ENCODE measurements at places on chromosomes 3 and 15.

GRCh38 chr3:159616234-159616825 is 372.3 kb upstream of the IL12A start:
- DNase-seq: peak; percentile 75

- DNase-seq: no peak
These were observed 7.4 kb downstream of the ZNF197 start for GRCh38 chr3:44632193-44632592.

DNA sequence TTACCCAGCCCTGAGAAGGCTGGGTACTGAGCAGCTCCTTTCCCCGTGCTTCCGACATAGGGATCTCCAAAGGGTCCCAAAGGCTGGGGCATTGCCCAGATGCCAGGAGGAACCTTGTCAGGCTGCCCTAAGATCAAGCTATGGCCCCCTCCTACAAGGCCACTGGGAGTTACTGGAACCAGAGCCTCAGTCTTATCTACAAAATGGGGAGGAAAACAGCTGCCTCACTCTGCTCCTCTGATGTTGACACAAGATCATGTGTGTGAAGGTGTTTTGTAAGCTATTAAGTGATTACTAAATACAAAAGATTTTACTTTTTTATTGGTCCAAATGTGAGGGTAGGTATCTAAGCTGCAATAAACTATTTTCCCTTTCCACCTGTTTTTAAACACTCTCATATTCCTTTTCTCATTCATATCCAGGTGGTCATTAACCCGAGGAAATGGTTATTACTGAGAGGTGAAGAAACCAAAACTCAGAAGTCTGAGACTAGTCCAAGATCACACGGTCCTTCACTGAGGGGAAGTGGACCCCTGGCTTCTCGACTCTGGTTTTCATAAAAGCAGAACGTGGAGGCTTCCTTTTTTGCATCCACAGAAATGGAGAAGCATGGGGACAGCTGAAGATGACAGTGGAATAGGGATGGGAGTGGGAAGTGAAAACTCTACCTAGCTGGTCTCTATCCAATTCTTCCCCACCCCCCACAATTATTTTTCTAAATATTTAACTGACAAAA is 1.7 kb downstream of the ARPIN start:
- no peak for DNase-seq

DNA sequence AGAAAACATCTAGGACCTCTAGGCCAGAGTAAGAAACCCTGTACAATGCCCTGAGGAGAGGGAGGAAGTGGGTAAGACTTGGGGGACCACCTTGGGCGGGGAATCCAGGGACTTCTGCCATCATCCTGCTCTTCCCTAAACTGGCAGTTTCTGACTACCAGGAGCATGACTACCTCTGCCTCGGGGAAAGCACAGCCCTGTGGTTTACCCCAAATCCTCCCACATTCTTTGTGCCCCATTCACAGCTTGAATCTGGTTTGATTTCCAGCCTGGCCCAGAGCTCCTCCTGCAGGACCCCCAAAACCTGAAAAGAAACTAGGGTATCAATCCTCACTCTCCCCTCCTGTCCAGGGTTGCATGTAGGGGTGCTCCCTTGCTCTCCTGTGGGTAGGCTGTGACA is 4.7 kb downstream of the C3orf18 start:
- no peak for DNase-seq

DNA sequence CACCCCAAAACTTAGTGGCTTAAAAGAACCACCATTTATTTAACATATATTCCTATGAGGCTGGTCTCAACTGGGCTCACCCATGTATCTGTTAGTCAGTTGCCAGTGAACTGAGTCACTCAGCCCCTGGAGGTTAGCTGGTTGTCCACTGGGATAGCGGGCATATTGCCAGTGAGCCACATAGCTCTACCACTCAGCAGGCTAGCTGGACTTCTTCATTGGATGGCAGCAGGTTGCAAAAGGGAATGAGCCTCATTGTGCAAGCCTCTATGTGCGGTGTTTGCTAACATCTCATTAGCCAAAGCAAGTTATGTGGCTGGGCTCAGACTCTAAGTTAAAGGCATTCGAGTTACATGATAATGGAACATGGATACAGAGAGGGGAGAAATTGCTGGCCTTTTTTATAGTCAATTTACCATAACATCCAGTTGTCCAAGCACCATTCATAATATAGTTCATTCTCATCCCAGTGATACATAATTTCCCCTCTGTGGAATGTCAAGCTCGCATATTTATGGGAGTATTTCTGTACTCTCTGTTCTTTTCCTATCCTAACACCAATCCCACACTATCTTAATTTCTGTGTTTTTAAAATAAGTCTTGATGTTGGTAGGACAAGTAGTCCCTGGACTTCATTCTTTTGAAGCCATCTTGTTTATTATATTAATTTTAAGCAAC is 8.7 kb downstream of the BTD start:
- no peak for DNase-seq

- DNase-seq: peak; percentile 36
These were observed 193.6 kb downstream of the UBE2E2 start for GRCh38 chr3:23396746-23397145.

- DNase-seq: peak; percentile 99
These were observed 263.5 kb upstream of the RASGRP1 start for GRCh38 chr15:38828031-38828532.

DNA sequence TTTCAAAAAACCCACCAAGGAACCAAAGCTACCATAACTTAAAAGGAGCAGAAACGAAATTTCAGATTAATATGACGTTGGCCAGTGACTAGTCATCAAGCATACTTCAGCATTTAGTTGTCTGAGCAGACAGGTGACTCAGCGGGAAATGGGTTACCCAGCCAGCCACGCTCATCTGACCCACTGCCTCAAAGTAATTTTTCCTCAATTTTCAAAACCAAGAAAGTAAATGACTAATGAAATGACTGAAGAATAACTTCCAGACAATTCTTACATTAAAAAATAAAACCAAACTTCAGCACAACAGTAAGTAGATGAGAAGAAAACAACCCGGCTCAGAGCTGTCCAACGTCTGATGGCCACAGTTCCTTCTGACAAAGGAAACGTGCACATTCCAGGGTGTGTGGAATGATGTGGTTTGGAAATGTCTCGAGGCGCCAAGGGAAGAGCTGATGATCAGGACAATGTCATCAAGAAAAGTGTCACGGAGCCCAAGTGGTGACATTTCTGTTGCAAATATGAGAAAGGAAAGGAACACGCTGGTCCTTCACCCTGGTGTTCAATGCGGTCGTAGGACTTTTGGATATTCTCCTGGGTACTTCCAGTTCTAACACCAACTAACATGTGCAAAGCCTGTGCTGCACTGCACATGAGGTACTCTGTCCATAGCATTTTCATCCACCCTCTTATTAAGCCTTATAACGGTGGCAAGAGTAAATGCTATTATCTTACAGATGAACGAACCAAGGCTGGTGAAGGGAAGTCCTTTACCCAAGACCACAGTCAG is 79.1 kb downstream of the FOXP1 start:
- DNase-seq: peak; percentile 80

DNA sequence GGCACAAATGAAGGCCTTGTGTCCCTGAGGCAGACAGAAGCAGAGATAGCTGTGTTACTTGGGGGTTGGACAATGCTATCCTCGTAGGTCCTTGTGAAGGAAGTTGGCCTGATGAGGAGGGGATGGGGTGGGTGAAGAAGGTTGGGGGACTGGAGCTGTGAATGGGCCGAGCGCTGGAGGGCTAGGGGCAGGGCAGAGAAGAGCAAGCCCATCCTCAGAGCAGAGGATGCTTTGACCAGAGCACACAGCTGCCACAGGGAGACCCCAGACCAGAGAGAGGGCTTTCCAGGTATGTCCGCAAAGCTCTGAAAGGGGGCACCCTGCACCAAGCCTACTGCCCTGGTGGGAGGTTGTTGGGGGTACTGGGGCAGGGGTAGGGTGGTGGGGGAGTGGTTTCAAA is 5.7 kb upstream of the TBC1D2B start:
- no peak for DNase-seq

DNA sequence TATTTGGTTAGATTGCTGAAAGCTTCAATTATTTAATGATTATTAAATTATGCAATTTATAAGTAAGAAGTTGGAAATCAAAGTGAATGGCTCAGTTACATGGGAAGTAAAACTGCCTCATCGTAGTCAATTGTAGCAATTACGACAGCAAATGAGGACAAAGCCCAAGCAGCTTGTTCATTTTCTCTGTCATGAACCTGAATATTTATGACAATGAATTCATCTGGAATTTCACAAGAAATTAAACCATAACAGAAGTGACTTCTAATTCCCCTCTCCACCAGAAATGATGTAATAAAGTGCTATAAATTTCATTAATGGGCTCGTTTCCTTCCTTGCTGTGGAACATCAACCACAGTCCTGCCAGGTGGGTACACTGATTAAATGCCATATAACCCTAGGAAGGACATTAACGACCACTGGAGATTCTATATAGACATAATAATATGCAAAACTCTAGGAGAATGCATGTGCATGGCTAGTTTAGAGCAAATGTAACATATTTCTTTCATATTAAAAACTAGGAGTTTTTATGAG is 273.8 kb upstream of the DCBLD2 start:
- peak; percentile 10 for DNase-seq

- peak; percentile 93 for DNase-seq
These were observed 190.7 kb downstream of the RORA start for GRCh38 chr15:61038387-61038786.

DNA sequence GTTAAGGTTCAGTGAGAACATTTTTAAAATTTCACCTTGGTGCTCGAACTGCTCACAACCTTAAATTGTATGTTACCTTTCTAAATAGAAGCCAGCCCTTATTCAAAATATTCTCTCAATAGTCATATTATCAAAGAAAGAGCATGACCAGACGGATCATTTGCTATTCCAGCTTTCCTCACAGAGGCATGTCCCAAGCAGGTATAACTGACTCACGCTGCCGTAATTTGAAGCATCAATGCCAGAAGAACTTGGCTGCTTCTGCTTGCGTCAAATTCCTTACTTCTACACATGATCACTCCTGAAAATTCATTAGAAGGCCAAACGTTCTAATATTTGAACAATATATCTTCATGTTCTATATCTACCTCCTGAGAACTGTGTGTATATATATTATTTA is 69.5 kb upstream of the VGLL4 start:
- DNase-seq: no peak

- DNase-seq: no peak
These were observed 241.1 kb downstream of the PLCL2 start for GRCh38 chr3:17125738-17126442.

- no peak for DNase-seq
These were observed 153.1 kb downstream of the GMNC start for GRCh38 chr3:190709351-190709773.

DNA sequence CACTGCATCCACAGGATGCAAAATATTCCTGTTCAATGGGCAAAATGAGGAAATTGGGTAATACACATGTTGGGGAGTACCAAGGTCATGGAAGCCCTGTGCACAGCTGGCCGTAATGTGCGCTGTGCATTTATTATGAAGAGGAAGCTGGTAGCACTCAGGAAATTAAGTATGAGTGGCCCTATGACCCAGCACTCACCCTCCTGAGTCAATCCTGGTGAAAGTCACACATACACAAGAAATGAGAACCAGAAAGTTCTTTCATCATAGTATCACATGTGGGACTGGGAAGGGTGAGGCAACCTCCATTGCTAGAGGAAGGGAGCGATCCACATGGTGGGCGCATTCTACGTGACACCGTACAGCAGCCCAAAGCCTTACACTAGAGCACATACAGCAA is 11.4 kb upstream of the PRR20G start:
- DNase-seq: no peak
